ENCODE measurements at places on chromosomes 13 and 19.

DNA sequence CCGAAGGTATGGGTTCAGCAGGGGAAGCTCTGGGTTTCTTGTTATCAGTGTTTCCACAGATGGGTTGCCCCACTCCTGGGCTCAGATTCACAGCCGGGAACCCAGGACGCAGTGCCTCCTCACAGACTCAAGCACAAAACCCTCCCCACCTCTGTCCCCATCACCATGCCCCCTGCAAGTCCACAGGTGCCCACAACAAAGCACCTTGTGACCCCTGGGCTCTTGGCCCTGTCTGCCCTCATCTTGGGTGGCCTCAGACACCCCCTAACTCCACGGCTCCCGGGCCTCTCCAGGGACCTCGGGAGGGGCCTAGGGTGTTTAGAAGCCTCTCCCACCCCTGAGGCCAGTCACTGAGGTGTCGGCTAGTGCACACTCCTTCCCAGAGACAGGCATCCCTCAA, 231.7 kb downstream of the TUBA3C start:
- no peak for DNase-seq

DNA sequence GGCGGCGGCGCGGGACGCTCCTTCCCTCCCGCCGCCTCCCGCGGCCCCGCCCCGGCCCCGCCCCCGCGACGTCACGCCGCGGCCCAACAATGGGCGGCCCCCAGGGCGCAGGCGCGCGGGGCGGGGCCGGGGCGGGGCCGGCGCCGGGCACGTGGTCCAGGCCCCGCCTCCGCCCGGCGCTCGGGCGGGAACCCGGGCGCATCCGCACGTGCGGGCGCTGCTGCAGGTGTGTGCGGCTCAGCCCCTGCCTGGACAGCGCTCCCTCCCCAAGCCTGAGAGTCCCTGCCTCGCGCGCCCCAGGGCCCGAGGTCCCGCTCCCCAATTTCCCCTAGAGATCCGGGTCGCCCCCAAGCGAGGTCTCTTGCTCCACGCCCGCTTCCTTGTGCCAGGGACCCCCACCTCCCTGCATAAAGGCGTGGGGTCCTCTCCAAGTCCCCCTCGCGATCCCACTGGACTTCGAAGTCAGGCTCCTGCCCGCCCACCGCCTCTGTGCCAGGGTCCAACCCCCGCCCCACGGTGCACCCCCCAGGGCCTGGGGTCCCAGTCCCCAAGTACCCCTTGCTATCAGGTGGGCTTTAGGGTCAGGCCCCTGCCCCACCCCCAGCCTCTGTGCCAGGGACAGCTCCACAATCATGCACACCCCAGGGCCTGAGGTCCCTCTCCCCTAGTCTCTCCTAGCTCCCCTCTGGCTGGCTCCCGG, at the start of gene MEX3D:
Gene MEX3D, minus strand, starts transcription at position 6 of the 700 bp plus-strand sequence. CDS start 267 bp downstream, outside the sequence.
- peak; percentile 42 for DNase-seq

DNA sequence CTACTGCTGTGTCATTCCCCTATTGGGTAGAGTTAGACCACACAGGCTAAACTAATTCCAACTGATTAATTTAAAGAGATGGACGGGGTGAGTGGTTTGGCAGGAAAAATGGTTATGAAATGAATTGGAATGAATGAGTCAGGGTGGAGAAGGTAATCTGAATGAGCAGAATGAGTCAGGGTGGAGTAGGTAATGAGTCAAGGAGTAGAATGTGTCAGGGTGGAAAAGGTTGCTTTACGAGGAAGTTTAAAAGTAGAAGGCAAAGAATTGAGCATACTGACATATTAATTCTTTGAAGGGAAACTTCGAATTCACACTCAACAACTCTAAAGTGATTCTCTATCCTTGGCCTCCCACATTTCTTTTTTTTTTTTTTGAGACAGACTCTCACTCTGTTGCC, 12.7 kb upstream of the ZNF121 start:
- no peak for DNase-seq

DNA sequence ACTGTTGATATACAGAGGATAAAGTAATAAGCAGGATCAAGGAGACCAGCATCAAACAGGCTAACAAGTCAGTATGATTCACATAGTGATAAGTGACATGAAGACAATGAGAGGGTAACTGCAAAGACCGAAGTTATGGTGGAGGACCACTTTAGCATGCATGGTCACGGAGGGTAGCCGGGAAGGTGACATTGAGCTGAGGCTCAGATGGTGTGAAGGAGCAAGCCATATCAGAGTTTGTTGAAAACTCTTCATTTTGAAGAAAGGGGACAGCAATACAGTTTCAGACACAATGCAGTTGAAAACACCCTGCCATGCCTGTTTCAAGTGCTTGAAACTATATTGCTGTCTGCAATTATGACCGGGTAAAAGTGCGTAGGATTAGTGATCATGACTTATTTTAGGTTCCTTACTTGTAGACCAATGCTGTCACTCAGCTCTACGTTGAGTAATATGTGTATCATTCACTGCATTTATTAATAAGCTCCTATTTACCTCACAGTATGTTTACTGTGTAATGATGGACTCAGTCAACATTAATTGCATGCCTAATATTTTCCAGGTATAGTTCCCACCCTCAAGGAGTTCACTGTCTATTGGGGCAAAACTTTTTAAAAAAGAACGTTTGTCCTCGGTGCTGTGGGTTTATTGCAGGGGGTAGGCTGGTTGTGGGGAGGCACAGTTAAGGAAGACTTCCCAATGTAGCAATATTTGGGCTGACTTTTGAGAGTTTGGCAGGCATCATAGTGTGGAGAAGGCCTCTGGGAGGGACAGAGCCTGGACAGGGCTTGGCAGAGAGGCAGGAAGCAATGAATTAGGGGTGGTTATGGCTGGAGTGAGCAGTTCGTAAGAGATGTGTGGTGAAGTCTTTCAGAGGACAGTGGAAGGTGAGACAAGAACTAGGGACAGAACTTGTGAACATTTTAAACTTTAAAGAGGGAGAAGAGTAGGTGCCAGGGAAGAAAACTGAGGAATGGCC, 3.2 kb downstream of the UBAC2 start:
- DNase-seq = no peak

- DNase-seq = no peak
Measured at GRCh38 chr19:10761443-10762250, 43.8 kb downstream of the DNM2 start.

- DNase-seq = no peak
Measured at GRCh38 chr19:2547721-2548120, 71.8 kb downstream of the GADD45B start.
